ENCODE measurements at places on chromosomes 16 and 17.

- no peak for DNase-seq
Measured at GRCh38 chr17:73052923-73053322, 39.6 kb downstream of the SLC39A11 start.

- DNase-seq: no peak
Measured at GRCh38 chr16:54746596-54746995, 184.1 kb upstream of the IRX5 start.

- DNase-seq: no peak
Measured at GRCh38 chr17:79215631-79216030, 141.0 kb downstream of the ENGASE start.

DNA sequence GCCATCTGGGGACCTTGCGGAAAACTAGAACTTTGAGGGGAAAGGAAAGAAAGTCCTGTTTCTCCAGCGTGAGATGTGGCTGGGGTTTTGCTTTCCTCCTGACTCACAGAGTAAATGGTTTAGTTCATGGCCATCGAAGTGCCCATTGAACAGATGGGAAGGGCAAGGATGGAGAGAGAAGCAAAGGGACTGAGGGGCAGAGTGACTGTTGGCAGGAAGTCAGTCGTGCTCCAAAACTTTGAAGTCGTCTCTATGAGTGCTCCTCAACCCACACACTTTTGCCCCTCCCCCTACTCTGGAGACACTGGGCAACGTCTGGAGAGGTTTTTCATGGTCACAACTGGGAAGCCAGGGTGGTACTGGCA lies 476.9 kb downstream of the SLC39A11 start:
- peak; percentile 49 for DNase-seq

DNA sequence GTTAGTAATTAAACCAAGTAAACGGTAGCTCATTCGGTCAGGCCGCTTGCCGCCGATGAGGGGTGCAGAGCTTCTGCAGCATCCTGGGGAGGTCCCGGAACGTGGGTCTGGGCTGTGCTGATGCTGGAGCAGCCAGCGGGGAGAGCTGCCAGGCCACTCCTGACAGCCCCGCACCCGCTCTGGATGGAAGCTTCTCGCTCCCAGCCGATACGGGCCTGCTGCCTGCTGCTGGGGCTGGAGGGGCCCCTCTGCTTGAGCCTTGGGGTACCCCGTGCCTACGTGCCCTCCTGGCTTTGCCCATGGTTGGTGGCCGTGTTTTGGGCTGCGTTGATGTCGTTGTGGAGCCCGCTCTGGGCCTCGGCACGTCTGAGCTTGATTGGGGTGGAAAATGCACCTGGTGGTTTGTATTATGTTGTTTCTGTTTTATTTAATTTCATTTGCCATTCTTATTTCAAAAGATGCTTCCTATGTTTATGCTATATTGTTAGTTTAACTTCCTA lies 41.6 kb upstream of the ZNF750 start:
- no peak for DNase-seq

DNA sequence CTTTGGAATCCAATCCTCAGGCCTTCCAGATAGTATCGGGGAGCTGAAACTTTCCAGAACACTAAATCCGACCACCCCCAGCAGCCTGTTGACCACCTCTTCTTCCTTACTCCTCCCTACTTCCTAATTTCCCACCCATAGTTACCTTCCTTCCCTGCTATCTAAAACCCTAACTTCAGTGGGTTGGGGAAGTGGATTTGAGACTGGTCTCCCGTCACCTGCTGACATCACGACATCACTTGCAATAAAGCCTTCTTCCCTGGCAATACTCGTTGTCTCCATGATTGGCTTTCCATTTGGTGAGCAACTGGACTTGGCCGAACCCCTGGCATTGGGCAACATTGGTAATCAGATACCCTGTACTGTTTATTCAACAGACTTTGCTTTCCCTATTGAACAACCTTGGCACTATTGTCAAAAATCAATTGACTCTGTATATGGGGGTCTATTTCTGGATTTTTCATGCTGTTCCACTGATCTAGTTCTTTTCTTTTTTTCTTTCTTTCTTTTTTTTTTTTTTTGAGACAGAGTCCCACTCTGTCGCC lies 11.8 kb upstream of the FOXK2 start:
- DNase-seq: no peak

- DNase-seq: no peak
Measured at GRCh38 chr16:3444032-3444388, 530 bp downstream of the NAA60 start.

DNA sequence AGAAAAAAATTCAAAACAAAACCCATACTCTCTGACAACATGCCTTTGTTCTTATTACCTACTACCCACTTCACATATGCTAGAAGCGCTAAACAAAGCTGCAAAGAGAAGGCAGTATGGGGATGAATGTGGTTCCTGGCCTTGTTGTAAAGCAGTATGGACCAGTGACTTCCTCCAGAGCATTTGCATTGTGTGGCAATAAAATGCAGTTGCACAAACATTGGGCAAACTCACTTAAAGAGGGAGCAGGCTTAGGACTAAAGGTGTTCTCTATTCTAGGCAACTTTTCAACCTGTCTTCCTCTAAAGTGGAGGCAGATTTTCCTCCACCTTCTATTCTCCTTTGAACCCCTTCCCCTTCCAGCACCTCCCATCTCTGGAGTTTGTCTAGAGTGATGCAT lies 17.1 kb downstream of the TMIGD1 start:
- DNase-seq: no peak

GRCh38 chr17:3513305-3514035 lies 37.7 kb downstream of the ASPA start:
- no peak for DNase-seq

GRCh38 chr16:9953908-9954570 lies 228.2 kb downstream of the GRIN2A start:
- DNase-seq: no peak

DNA sequence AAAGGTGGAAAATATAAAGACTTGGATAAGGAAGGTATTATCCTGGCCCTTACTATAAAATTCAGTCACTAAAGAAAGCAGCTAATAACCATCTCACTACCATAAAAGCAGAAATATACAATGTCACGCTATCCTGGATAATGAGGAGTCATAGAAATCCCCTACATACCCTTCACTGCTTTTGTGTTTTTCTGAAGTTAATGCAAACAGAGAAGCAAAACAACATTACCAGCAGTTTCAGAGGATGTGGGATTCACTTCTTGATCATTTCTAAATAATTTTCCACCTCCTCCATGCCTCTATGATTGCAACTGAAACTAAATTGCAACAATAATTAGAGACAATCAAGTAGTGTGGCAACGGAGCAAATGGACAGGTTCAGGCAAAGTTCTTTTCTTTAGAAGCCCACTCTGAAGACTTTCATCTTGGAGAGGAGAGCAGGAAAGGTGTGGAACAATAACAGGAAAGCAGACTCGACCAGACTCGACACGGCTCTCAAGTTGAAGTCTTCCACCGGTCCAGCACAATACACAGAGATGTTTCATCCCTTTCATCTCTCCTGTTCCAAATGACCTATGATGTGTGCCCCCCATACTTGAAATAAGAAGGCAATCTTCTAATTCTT lies 10.2 kb downstream of the CYTH1 start:
- no peak for DNase-seq

- DNase-seq: no peak
Measured at GRCh38 chr16:83974475-83974874, 6.4 kb downstream of the NECAB2 start.

DNA sequence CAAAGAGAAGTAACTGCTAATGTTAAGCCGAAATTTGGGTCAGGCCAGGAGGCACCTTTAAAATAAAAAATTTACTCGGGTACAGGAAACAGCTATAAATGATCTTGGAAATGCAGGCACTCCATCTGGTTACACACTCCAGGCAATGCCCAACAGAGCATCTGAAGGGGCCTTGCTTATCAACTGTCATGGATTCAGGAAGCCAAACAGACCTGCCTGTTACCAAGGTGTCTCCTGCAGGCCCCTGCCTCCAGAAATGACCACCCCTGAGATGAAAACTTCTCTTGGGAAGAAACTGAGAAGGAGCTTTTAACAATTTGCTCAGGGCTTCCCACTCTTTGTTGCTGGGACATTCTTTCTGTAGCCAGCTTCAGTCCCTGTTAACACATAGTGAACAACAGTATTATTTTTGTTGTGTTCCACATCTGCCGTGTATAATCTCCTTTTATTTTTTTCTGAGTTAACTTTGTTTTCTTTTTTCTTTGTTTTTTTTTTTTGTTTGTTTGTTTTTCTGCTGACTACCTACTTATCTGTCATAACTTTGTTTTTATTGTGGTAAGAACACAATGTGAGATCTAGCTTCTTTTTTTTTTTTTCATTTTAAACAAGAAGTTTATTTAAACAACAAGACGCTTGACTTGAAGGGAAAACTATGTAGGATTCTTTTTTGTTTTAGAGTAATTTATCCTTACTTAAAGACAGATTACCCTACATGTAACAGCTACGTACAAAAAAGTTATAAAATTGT lies 18.7 kb upstream of the ATP5MC1 start:
- DNase-seq: no peak

- no peak for DNase-seq
Measured at GRCh38 chr16:69166221-69166833, 20.6 kb upstream of the SNTB2 start.

GRCh38 chr17:8147805-8148404 lies 4.3 kb downstream of the PER1 start:
- no peak for DNase-seq

DNA sequence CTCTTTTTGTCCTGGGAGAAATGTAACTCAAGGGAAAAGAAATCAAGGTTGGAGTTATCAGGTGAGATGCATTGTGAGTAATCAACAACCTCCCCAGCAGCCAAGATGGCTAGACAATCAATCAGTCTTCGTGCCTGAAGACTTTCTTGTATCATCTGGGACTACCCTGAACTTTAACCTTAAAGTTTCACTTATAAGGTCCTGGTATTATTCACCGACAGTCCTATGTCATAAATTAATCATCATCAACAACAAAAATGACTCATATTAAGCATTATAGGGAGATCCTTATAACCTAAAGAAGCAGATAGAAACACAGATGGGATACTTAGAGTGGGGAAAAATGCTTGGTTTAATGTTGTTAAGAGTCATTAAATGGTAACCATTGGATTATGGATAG lies 7.7 kb upstream of the TEKT3 start:
- DNase-seq: no peak

- DNase-seq: no peak
Measured at GRCh38 chr17:77848257-77848656, 110.2 kb upstream of the TNRC6C start.

DNA sequence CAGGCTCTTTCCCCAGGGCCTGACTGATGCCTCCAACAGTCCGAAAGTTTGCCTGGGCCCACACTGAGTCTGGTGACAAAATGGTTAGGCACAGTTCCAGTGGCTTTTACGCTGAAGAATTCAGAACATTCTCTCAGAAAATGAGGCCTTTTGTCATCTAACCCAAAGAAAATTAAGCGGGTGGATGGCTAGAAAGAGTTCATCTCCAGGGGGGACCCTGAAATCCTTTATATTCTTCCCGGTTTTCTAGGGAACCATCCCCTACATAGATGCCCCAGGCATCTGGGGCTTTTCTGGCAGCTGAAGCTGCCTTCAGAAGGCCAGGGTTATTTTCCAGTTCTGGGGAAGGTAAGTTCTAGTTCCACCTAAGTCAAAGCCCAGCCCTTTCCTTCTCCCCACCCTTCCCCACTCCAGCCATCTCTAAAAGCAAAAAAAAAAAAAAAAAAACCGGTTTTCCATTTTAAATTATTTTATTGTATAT lies 2.2 kb downstream of the RASD1 start:
- no peak for DNase-seq

DNA sequence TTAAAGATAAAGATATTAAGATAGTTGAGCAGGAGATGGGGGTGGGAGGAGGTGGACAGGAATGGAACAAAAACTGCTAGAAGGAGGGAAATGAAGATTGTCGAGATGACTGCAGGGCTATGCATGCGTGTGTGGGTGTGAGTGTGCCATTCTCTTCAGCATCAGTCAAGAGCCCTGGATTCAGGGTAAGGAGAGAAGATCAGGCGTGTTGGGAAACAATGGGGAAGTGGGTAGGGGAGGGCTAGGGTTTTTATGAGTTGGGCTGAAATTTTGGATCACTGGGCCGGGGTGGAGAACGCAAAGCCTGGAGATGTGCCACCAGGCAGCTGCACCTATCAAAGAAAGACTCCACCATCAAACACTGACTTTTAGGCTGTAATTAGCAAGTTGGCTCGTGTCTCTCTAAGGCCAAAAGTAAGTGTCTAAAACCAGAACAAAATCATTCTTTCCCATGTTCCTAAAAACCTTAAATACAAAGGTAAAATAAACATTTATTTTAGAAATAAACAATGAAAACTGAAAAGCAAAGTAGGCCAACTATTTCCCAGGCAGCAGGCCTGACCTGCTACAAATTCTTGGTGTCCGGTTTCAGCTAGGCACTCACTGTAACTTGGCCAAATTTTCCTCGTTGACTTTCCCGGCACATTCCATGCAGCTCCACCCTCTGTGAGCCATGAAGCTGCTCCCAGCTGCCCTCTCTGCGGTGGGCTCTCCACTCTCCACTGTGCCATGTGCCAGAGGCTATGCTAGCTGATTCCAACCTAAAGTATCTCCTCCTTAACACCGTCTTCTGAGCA lies 4.2 kb downstream of the CDRT4 start:
- DNase-seq: peak; percentile 28

DNA sequence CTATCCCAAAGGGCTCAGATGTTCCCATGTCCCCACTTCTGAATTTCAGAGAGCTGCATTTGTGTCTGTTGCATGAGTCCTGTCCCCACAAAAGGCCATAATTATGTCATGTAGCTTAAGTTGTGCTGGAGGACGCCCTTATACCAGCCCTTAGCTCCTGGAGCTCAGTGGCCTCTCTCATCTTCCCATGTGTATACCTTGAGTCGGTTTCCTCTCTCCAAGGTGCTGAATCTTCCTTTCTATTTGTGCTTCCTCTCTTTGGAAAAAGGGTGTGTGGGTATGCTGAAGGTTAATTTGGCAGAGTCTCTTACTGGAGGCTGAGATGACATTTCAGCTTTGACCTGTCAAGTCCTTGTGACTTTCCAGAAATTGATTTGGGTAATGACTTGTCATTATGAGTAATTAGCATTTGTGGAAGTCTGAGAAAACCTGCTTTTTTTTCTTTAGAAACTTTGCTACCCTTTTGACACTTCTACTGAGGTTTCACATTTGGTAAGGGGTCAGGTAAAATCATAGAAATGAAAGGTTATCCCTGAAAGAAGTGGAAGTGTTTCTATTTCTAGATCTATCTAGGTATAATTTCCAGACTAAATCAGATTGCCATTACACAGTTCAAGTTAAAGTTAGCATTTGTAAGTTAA lies 185.4 kb downstream of the ABCC12 start:
- DNase-seq: peak; percentile 25
